ENCODE measurements at places on chromosomes 6 and 20. TPM values are rescaled to one million over a fixed set of nuclear protein-coding genes. Genes with fewer than 3 reads are reported as not detected.

The OLIG3 gene
- 0.74 TPM for total RNA-seq

The RIPPLY2 gene
- total RNA-seq: not detected

The PPP1R16B gene
- total RNA-seq: 0.33 TPM

The MCM3 gene
- 85.7 TPM for total RNA-seq

The PHACTR2 gene
- 74.7 TPM for total RNA-seq

The HDGFL1 gene
- total RNA-seq: not detected

The FUT9 gene
- total RNA-seq: not detected

The C6orf58 gene
- total RNA-seq: not detected

The CALHM5 gene
- 6.8 TPM for total RNA-seq

The CRISP2 gene
- not detected for total RNA-seq

The BMP6 gene
- total RNA-seq: 1.3 TPM

The TRIM31 gene
- total RNA-seq: not detected

The DYNLT2 gene
- 2.0 TPM for total RNA-seq

The CST11 gene
- not detected for total RNA-seq

All from fibroblast of the aortic adventitia (primary cell).